ENCODE measurements at places on chromosomes 3 and 15.

DNA sequence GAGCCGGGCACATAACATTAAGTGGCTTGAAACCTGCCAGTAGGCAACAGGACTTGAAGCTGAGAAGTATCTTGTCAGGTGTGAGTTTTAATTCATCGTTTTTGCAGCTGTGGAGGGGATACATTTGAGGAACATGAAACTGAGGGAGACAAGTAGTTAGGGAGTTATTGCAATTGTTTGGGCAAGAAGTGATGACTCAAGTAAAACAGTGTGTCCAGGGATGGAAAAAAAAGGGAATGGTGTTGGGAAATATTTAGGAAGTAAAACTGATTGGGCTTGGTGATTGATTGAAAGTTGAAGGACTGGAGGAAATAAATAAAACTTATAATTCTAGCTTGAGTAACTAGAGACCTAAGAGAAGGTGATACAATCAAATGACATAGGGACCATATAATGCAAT lies 85.5 kb downstream of the NCEH1 start:
- DNase-seq, result no peak

DNA sequence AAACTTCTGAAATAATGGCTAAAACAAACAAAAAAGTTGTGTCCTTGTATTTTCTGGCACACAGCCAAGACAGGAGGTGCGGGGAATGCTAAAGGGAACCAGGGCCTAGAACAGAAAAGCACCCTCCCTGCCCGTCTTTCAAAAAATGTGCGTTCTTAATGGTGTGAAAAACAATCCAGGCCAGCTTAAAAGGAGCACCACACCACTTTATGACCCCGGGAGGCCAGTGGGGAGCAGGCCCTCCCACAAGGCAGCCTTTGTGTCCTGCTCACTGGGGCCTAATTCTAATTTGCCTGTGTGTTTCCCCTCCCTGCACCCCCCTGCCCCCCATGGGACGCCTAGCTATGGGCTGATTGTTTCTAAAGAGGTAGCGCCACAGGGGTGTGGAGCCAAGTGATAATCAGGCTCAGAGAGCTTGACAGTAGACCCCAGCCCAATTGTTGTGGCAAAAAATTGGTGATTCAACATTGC lies 181.4 kb downstream of the GREM1 start:
- no peak for DNase-seq

DNA sequence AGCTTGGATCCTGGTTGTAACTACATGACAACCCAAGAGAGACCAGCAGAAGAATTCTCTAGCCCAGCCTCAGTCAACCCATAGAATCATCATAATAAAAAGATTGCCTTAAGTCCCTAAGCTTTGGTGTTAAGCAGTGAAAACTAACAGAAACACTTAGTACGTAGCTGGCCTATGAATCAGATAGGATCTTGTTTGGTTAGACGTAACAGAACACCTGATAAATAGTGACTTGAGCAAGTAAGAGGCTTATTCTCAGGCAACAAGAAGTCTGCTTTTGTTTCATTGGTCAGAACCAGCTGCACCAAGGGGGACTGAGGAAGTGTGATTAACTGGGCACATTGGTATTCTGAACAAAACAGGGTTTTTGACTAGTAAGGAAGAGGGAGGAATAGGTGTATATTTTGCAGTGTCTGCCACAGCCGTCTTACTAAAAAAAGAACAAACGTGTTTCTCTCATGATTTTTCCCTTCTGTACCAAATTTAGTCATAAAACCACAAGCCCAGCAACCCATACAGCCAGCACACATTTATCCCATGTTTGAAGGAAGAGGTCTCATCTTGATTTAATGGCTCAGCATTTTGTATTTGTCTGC lies 53.3 kb upstream of the GLCE start:
- DNase-seq, result no peak

GRCh38 chr15:37140531-37141058 lies 40.2 kb upstream of the MEIS2 start:
- no peak for DNase-seq

DNA sequence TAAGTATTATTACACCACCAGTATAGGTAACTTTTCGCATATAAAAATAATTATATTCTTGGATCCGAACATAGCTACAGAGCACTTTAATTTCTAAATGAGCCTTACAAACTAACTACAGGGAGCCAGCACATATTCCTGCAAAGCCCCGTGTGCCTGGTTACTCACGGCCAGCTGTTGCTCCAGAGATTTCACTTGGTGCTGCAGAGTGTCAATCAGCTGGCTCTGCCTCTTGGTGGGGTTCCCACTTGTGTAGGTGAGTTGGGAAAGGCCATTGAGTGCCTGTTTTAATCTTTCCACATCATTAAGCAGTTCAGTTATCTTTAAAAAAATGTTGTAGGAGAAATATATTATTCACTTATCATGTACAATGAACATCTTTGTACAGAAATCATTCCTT lies 98.9 kb downstream of the UACA start:
- DNase-seq, result no peak

DNA sequence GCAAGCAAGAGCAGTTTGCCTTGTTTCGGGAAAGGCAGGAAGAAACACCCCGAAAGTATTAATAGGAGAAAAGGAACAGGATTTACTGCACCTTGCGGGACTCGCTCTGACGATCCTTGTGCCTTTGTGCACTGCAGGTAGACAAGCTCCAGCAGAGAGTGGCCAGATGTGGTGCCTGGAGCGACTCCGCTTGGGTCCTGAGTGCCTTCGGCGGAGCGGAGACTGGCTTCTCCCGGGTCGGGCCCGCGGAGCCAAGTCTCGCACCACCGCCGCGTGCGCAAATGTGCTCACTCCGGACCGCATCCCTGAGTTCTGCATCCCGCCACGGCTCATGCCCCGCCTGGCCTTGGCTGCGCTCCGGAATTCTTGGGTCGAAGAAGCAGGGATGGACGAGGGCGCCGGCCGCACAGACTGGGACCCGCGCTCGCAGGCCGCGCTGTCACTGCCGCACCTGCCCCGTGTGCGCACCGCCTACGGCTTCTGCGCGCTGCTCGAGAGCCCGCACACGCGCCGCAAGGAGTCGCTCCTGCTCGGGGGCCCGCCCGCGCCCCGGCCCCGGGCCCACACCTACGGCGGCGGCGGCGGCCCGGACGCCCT lies 769 bp downstream of the C2CD4A start:
- DNase-seq, result no peak

GRCh38 chr3:71247221-71247957 lies 336.1 kb downstream of the FOXP1 start:
- no peak for DNase-seq
